NCI-H1417 treated with DMSO at 0.1 percent for 48 hours (cell line): ENCODE measurements at places on chromosomes 4 and X.

DNA sequence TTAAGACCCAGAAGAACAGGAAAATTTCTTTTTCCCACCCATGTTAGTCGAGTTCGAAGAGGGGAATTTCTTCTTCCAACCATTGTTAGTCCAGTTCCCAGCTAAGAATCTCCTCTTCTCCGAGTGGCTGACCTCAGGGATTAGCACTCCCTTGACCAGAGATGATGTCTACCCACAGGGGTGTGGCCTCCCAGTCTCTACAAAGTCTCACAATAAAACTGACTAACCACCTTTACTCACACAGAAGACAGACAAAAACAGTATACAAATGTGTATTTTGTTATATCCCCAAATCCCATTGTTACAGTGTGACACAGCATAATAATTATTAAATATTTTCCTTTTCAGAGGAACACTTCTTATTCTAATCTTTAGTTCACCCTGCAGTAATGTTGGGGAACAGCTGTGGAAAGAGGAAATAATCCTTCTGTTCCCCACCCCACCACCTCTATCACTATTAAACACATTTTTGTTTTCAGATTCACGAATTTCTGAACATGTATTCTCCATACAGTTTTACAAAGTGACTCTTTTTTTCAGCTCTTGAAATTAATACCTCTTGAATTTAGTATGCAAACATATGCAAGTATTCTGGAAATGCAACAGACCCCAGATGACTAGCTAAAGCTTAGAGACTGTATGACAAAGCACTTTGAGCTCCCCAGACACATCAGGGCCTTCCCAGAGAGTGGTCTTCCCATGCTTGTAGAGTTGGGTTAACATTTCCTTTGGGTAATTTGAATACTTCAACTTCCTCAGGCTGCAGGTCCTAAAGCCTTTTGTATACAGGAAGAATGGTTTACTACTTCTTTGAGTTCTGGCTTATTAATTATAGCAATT lies 62.5 kb upstream of the NFKB1 start:
- no peak for DNase-seq

GRCh38 chr4:98741952-98742351 lies 83.5 kb upstream of the TSPAN5 start:
- no peak for DNase-seq

GRCh38 chr4:168923526-168924194 lies 86.4 kb downstream of the CBR4 start:
- peak; percentile 14 for DNase-seq

- no peak for DNase-seq
These were observed 24.9 kb upstream of the CHRNA9 start for GRCh38 chr4:40310225-40310624.

DNA sequence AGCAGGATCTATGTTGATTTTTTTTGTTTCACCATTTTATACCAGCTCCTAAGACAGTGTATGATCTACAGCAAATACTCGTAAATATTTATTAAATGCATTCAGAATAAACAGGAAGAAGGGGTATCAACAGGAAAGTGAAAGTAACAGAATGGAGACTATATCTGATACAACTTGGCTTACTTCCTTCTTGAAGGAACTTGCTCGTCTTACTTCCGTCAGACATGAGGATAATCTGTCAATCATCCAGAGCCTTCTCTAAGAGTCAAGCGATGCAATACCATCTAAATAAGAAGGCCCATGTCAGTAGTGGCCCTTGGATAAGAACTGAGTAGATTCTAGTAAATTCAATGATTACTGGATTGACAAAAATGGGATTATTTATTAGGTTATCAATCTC lies 84.2 kb downstream of the CAMK2D start:
- DNase-seq = no peak

- no peak for DNase-seq
These were observed 229.5 kb downstream of the STK32B start for GRCh38 chr4:5280828-5281227.

DNA sequence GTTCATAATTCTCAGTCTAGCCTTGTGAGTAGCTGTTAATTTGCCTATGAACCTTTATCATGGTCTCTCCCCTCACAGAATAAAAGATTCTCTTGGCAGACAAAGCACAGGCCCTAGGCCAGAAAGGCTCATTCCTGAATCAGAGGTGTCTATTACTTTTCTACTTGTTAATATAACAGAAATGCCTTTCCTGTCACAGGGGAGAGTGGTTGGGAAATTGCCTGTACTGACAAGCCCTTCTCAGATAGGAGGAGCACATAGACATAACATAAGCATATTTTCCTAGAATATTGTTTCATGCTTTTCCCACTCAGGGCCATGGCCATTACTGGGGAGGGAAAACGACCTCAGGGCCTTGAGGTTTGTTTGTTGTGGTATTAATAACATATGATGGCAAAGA lies 308.3 kb downstream of the BMPR1B start:
- no peak for DNase-seq

DNA sequence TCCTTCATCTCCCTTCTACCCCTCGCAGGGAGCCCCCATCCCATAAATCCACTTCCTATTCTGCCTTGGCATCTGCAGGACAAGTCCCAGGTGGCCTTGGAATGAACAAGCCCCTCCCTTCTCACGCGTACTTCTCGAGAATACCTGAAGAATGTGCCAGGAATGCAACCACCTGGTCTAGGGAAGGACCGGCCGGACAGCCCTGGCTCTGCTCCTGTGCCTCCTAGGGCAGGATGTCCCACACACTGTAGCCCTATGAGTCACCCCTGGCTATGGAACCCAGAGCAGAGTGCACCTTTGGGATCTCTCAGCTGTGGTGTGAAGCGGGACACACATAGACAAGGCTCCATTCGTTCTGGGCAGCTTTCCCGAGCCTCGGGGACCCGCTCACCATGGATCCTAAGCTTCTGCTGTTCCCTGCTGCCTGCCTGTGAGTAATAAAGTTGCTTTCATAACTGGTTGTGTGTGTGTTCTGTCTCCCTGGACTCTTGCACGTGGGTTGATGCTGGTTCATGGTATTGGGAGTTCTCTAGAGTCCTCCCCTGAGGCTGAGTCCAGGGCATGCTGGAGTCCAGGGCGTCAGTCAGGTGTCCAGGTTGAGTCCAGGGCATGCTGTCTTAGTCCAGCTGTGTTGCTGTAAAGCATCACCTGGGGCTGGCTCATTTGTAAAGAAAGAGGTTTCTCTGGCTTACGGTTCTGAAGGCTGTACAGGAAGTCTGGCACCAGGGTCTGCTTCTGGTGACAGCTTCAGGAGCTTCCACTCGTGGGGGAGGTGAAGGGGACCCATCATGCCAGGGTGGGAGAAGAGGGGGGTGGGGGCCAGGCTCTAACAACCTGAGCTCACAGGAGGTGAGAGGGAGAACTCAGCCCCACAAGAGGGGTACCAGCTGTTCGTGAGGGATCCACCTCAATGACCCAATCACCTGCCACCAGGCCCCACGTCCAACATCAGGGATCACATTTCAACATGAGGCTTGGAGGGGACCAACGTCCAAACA lies 7.4 kb upstream of the PDE6B start:
- no peak for DNase-seq

DNA sequence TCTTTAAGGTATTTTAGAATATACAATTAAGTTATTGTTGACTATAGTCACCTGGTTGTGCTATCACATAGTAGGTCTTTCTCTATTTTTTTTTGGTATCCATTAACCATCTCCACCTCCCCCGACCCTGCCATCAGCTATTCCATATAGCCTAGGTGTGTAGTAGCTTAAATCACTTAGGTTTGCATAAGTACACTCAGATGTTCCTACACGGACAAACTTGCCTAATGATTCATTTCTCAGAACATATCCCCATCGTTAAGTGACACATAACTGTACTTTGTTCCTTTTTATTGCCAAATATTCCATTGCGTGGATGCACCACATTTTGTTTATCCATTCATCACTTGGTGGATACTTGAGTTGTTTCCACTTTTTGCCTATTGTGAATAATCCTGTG lies 67.9 kb downstream of the SLAIN2 start:
- DNase-seq = no peak

DNA sequence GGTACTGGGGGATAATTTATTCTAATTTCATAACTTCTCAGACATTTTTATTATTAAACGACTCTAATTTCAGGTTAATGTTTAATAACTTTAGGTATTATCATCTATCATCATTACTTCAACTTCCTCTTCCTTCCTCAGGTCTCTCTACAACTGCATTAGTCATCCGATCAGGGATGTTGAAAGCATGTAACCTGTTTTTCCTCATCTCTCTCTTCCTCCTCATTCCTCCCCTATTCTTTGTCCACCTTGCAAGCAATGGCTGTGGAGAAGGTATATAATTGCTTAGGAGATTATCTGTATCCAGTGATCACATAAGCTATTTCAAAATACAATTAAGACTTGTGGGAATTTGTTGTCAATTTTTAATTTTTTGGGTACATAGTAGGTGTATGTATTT lies 632.6 kb upstream of the DIAPH2 start:
- DNase-seq = no peak

DNA sequence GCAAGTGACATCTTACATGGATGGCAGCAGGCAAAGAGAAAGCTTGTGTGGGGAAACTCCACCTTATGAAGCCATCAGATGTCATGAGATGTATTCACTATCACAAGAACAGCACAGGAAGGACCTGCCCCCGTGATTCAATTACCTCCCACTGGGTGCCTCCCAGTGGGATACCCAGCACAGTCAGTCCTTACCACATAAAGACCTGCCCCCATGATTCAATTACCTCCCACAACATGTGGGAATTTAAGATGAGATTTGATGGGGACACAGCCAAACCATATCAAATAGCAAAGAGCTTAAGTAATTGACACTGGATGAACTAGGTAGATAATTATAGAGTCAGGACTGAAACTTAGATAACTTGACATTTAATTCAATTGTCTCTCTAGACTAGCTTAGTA lies 85.6 kb downstream of the SLIT2 start:
- DNase-seq = no peak

- no peak for DNase-seq
These were observed 215.2 kb downstream of the SLC4A4 start for GRCh38 chr4:71554025-71554424.

- DNase-seq = no peak
These were observed 42.5 kb downstream of the BTC start for GRCh38 chr4:74751856-74752255.

GRCh38 chrX:7680181-7680580 lies 162.8 kb upstream of the VCX start:
- no peak for DNase-seq

GRCh38 chr4:38013461-38014366 lies 53.5 kb downstream of the PTTG2 start:
- DNase-seq = no peak

GRCh38 chrX:112611776-112612175 lies 68.0 kb downstream of the LHFPL1 start:
- DNase-seq = no peak

DNA sequence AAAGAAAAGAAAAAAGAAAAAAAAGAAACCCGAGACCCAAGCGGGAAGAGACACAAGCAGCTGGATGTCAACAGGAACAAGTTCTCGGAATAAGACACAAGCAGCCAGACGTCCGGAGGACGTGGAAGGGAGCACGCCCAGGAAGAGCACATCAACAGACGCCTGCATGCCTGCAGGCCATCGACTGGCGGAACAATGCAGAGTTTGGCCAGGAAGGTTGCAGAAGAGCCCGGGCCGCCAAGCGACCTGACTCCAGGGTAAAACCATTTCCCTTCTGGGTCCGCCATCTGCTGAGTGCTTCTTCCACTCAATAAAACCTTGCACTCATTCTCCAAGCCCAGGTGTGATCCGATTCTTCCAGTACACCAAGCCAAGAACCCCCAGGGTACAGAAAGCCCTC lies 95.6 kb upstream of the PRR32 start:
- no peak for DNase-seq

GRCh38 chr4:81826335-81826734 lies 354.6 kb upstream of the RASGEF1B start:
- no peak for DNase-seq

- no peak for DNase-seq
These were observed 26.0 kb downstream of the ZNF81 start for GRCh38 chrX:47862680-47863079.

- no peak for DNase-seq
These were observed 213.2 kb upstream of the ZFP42 start for GRCh38 chr4:187782286-187782824.

- DNase-seq = no peak
These were observed 759.3 kb downstream of the FSTL5 start for GRCh38 chr4:161404346-161405110.

DNA sequence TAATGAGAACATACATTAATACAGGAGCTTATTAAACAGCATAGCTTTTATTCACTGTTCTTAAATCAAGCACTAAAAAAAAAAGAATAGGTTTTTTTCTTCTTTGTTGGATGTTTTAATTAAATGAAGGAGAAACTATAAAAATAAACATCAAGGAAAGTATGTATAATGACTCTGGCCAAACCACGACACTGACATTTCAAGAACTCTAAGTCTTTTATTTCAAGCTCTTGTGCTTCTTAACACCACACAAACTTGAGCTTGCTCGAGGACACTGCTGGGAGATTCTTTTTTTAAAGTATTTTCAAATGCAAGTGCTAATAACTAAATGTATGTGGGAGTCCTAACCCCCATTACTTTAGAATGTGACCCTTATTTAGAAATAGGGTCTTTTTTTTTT lies 204.9 kb upstream of the PPARGC1A start:
- no peak for DNase-seq

GRCh38 chr4:149676076-149676475 lies 139.6 kb downstream of the IQCM start:
- DNase-seq = no peak

DNA sequence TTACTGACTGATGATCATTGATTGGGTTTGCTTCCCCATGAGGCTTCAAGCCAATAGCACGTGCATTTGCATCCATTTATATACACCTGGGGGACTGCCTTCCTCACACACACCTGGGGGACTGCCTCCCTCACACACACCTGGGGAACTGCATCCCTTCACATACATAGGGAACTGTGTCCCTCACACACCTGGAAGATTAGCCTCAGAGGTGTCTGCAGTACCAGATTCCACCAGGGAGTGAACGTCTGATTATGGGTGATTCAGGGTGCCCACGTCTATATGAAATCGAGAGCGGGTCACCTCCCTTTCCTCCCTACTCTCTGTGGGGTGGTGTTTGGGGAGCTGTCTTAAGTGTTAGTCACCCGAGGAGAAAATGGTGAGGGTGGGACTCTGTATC lies 16.9 kb downstream of the CD99 start:
- no peak for DNase-seq

DNA sequence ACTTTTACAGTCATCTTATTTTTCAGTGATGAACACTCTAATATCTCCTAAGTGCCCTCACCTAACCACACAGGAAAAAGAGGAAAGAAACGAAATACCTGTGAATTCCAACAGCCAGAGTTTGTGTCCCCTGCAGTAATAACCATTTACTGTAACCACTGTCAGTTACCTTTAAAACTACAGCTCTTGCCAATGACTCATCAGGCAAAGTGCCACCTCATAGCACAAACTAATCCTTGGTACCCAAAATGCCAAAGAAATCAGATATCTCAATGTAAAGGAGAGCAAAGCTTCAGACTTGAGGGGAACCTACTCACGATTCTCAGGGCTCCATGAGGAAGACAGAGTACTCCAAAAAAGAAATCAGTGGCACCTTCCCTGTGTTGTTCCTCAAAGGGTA lies 146.5 kb downstream of the NDST3 start:
- no peak for DNase-seq

- no peak for DNase-seq
These were observed 27.4 kb downstream of the PCGF3 start for GRCh38 chr4:732911-733630.
